ENCODE measurements at places on chromosomes 12 and 14. TPM values are rescaled to one million over a fixed set of nuclear protein-coding genes. Genes with fewer than 3 reads are reported as not detected.

GPR84 gene
- 0.96 TPM for polyA plus RNA-seq

PTPRR gene
- polyA plus RNA-seq = 0.73 TPM

NKX2-8 gene
- not detected for polyA plus RNA-seq

CLEC7A gene
- polyA plus RNA-seq = 8.4 TPM

GPRC5D gene
- polyA plus RNA-seq = 0.13 TPM

Measured in urinary bladder (tissue), 4 donors.